ENCODE measurements at places on chromosomes 5 and 9.

DNA sequence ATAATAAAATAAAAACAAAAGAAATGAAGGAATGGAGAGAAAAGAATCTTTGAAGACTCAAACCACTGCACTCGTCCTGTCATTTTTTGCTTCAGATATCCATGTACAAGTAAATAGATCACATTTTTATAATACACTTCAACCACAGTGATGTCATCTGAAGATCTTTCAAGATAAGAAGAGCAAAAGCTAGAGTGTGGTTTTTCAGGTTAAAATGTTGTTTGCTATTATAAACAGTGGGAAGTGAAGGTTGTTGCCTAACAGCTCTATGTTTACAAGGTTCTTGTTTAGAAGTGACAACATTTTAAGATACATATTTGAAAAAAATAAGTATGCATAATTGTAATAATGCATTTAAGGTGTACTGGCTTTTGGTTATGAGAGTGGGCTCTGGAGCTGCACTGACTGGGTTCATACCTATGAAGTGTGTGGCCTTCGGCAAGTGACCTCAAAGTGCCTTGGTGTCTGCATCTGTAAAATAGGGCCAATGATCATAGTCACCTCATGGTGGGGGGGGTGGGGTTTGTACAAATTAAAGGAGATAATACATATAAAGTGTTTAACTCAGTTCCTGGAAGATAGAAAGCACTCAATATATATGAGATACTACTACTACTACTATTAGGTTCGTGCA lies 45.5 kb upstream of the IL7R start:
- DNase-seq = no peak

GRCh38 chr9:70411121-70411929 lies 3.1 kb downstream of the KLF9 start:
- no peak for DNase-seq

- DNase-seq = peak; percentile 40
Observed at GRCh38 chr5:160118349-160119141, 705 bp downstream of the PWWP2A start.

GRCh38 chr5:122498163-122498562 lies 186.1 kb downstream of the SNCAIP start:
- no peak for DNase-seq

DNA sequence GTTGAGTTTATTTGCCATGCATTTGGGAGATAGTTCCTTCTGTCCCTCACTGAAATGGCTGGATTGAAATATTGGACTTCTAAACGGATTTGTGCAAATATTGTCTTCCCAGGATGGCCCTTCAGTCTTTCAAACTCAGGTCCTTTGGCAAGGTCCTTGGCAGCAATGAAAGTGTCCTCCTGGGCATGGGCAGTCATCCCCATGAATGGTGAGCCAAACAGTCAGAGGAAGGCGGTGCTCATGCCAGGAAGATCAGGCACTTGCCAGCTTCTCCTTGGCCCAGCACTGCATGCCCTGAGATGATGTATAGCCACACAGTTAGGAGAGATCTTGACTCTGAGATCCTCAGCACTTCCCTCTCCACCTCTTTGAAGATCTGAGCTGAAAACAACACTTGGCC lies 221.4 kb upstream of the KLF4 start:
- no peak for DNase-seq

DNA sequence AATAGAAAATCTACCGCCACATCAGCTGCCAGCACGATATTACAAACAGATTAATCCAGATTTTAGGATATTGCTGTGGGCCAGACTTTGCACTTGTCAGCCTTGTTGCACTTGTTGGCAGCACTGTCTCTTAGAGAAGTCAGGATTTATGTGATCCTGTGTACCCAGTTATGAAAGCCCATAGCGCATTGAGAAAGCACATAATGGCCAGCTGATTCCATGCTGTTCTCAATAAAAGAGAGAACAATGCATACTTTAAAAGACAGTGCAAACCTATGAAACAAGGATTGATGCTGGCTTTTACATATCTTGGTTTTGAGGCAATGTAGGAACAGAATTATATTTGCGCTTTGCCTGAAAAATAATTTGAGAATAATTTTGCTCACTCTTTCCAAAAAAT lies 140.8 kb downstream of the CEP120 start:
- no peak for DNase-seq

- no peak for DNase-seq
Observed at GRCh38 chr9:112624711-112625707, 92.9 kb downstream of the INIP start.

GRCh38 chr5:39577529-39577928 lies 152.7 kb upstream of the DAB2 start:
- DNase-seq = no peak

DNA sequence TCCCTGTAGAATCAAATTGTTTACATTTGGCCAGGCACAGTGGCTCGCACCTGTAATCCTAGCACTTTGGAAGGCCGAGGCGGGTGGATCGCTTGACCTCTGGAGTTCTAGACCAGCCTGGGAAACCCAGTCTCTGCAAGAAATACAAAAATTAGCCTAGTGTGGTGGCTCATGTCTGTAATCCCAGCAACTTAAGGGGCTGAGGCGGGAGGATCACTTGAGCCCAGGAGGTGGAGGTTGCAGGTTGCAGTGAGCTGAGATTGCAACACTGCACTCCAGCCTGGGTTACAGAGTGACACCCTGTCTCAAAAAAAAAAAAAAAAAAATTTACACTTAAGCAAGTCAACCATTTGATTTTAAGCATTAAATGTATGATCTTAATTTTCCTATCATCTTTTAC lies 17.5 kb upstream of the IQGAP2 start:
- DNase-seq = no peak

GRCh38 chr5:80798166-80798565 lies 143.4 kb upstream of the DHFR start:
- no peak for DNase-seq

GRCh38 chr9:36935768-36936497 lies 98.1 kb downstream of the PAX5 start:
- DNase-seq = no peak

- no peak for DNase-seq
Observed at GRCh38 chr9:78234810-78235209, 1.1 kb upstream of the CEP78 start.

DNA sequence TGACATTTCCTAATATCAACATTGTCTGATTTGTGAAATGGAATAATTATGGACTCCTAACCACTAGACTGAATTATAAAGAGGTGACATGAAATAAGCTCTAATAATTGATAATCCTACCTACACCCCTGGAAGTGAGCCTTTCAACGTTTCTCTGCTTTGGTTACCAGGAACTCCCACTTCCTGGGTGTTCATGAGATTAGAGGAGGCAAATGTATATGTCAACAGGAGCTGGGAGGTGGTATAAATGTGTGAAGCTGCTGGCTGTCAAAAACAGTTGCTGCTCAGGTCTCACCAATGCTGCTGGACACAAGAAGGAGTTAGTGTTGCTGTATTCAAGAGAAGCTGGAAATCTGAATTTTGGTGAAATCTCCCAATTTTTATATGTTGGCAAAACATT lies 96.8 kb downstream of the CAMK4 start:
- DNase-seq = no peak

DNA sequence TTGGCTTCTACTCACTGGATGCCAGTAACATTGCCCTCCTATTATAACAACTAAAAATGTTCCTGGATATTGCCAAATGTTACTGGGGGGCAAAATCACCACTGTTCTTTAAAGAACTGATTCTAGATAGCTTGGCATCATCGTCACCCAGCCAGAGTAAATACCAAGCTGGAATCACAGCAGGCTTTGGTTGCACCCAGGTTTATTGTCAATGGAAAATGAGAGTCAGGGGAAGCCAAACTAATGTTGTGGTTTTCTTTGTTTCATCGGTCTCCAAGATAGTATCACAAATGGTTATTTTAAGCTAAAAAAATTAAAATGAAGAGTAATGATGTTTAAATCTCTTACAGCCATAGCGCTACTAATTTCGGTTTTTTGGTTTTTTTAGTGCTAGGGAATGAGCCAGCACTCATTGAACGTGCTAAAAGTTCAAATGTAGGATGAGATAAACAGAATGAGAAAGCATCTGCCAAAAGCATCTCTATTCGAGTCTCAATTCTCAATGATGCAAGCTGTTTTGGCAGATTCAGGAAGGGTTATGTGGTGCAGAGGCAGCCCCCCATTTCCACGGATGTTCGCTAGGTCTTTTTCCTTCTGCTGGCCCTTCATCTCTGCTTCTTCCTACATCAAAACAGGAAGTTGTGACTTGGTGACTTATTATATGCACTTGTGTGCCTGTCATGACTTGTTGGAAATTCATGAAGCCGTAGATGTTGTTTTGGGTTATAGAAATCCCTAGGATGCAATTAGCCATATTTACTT lies 558.0 kb downstream of the EBF1 start:
- no peak for DNase-seq

- no peak for DNase-seq
Observed at GRCh38 chr9:99680191-99680590, 141.5 kb upstream of the NR4A3 start.

- no peak for DNase-seq
Observed at GRCh38 chr5:36177715-36178523, 26.0 kb downstream of the SKP2 start.

GRCh38 chr5:118679264-118679940 lies 308.9 kb downstream of the DTWD2 start:
- no peak for DNase-seq

DNA sequence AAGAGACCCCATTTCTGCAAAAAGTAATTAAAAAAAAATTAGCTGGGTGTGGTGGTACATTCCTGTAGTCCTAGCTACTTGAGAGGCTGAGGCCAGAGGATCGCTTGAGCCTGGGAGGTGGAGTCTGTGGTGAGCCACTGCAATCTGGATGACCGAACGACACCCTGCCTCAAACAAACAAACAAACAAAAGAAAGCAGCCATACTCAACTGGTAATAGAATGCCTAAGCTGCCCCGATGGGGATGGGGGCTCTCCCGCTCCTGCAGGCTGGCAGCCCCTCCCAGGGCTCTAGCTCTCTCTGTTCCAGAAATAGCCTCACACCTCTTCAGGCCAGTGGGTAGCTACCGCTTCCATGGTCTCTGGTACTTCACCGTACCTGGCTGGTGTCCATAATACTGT lies 241.8 kb downstream of the FANCC start:
- DNase-seq = no peak

- DNase-seq = no peak
Observed at GRCh38 chr5:171528036-171528435, 108.6 kb downstream of the FGF18 start.

- DNase-seq = no peak
Observed at GRCh38 chr5:90709323-90710155, 150.9 kb downstream of the ADGRV1 start.

DNA sequence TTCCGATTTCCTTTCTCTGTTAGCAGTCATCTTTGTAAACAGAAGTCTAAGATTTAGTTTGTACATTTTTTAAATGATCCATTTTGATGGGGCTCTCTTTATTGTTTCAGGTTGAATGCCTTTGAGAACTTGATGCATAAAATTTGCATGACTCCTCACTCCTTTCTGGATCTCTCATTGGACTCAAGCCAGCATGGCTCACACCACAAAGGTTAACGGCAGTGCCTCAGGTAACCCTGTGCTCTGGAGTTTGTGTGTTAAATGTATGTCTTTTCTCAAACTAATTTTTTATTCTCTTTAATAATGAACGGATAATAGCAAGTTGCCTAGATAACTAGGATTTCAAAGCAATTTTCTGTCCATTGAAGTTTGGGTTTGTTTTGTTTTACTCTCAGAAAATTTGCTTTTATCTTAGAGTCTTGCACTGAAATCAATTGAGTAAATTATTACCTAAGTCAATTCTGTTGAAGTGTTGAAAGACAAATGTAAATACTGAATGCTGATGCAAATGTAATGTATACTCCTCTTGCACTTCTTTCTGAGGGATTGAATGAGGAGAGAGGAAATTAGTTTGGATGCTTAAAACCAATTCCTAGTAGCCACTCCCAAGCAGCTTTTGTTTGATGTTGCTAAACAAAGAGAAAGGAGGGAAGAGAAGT lies 164.6 kb upstream of the DMRT1 start:
- no peak for DNase-seq

DNA sequence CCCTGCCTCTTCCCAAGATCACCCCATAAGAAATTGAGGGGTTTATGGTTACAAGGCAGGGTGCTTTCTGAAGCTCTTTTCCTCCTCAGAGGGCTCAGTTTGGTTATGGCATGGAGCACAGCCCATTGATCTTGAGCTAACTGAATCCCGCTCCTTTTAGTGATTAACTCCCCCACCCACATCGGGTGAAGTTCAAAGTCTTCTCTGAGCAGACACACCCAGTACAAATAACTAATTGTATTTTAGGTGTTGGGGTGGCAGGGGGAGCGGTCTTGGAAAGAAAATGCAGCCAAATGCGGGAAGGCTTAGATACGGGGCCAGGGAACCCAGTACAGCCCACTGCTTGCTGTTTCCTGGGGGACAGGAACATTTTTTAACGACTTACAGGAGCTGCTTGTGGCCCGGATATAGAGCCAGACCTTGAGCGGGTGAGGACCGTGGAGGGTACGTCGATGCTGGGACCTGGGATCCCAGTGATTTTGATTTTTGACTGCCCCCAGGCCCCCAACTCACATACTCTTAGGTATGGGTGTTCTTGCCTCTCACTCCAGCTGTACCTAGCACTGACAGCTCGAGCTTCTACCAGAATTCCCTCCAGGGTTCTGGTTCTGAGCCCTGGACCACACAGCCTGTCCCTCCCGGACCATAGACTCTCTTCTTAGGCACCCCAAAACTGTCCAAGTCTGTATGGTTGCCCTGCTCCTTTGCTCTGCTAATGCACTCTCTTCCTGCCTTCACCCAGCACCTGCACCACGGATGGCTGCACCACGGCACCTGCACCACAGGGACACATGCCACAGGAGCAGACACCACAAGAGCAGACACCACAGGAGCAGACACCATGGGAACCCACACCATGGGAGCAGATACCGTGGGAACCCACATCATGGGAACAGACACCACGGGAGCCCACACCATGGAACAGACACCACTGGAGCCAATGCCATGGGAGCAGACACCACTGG lies 18.3 kb upstream of the RXRA start:
- DNase-seq = no peak

GRCh38 chr5:56233230-56233629 lies at the start of gene ANKRD55:
Gene ANKRD55, minus strand, starts transcription at chr5:56233330. Its CDS starts 417 bp downstream, at chr5:56232913.
- DNase-seq = no peak

GRCh38 chr5:32595118-32595517 lies 9.8 kb downstream of the SUB1 start:
- no peak for DNase-seq

DNA sequence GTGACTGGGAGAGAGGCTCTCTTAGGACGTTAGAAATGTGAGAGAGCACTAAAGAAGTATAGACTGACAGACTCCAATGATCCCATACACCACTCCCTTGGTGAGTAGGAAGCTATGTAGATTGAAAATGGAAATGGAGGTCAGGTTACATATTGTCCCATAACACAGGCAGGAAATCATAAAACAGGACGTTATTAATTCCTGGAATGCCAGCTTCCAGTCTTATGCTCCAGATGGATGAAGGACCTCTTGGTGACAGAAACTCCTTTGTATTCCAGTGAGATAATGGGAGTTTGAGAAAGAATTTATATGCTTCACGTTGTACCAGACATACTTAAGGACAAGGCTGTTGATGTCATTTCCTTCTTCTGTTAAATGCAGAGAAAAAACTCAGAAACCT lies 338.2 kb upstream of the ITGA1 start:
- DNase-seq = no peak

GRCh38 chr9:26954050-26954508 lies 2.1 kb upstream of the IFT74 start:
- no peak for DNase-seq
